Lower leg skin (tissue), 4 donors: ENCODE measurements at places on chromosomes 3 and 15. TPM values are rescaled to one million over a fixed set of nuclear protein-coding genes. Genes with fewer than 3 reads are reported as not detected.
A peak's percentile ranks its signal among the peaks of the same experiment; 100 is the strongest.

DNA sequence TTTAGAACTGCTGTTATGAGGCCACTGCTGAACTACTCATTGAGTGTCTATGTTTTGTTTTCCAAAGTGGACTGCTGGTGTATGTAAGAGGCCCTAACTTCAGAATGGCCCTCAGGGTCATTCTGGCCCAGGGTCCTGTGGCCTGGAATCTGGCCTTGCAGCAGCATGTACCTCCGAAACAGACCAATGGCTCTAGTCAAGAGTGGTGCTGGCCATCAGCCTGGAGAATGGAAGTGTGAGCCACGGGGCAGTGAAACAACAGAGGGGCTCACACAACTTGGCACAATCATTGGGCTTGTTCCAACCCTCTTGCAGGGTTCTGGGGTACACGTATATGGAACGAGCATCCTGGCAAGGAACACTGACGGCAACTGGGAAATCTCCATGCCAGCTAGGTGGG is 40.5 kb downstream of the SCN5A start:
- no peak for DNase-seq

DNA sequence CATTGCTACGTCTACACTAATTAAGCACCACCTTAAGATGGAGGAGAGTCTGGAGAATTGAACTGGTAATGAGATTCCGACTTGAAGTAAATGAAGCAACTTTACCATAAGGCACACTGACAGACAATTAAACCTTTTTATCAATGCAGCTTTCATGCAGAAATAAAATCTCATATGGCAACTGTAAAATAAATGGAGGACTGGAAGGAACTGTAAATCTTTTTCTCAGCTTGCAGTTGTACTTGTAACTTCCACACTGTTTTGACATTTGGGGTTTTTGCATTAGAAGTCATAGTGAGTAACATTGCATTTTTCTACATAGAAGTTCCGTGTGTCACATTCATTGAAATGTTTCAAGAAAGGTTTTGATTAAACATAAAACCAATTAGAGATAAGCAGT is 705.3 kb downstream of the NLGN1 start:
- no peak for DNase-seq

- DNase-seq = peak; percentile 77
Observed at GRCh38 chr15:67018441-67018840, 47.0 kb upstream of the SMAD3 start.

DNA sequence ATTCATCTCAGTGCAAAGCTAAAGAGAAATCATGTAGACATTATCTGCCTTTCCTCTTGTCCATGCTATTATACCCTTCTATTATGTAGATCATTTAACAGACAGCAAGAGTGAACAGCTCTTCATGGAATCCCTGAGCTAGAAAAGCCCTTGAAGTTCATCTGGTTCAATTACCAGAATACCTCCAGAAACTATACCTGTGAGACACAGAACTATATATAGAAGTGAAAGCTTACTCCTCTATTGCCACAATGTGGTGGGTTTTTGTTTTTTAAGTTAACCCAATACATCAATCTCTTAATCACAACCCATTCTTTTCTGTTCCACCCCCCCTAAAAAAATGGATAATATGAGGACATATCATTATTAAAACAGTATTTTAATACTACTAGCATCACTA is 347.7 kb downstream of the PLCL2 start:
- DNase-seq = no peak

DNA sequence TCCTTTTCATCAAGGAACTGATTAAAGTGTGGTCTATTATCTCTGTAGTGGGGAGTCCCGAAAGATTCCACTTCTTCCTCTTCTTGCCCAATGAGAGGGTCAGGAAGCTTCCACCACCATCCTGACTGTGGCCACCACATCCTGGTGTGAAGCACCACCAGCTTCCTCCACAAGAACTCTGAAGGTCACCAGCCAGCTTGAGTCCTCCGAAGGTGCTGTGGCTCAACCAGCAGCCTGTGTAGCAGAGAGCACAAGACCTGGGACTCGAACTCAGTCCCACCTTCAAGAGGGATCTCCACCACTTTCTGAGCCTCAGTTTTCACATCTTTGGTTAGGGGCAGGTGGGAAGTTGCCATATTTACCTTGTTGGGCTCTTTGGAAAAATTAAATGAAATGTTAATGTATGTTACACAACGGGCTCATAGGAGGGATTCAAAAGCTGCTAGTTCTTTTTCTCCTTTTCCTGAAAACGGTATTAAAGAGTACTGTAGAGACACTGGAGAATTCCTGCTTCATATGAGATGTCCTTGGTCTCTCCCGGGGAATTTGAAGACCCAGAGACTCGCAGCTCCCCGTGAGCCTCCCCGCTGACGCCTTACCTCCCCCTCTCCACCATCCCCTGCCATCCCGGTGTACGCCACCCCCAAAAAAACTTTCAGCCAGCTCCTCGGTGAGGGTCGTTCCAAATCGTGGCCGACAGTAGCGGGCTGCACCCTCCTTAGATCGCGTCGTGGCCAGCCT is 816 bp upstream of the ACAN start:
- peak; percentile 48 for DNase-seq

DNA sequence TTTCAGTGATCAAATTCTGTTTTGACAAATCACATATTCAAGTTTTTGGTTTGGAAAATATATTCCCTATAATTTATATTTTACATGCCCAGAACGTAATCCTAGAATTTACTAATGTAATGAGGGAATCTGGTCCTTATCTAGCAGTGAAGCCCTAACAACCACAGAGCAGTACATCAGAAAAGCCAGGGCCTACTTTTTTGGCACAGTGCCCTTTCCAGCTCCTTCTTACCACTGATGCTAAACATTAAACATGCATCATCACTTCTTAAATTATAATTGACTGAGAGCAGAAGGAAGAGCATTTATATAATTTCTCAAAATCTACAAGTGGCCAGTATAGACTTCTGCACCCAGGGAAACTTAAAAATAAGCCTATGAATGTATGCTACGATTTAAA is 66.7 kb downstream of the FBXL22 start:
- no peak for DNase-seq

The CELSR3 gene
- total RNA-seq = 0.81 TPM

DNA sequence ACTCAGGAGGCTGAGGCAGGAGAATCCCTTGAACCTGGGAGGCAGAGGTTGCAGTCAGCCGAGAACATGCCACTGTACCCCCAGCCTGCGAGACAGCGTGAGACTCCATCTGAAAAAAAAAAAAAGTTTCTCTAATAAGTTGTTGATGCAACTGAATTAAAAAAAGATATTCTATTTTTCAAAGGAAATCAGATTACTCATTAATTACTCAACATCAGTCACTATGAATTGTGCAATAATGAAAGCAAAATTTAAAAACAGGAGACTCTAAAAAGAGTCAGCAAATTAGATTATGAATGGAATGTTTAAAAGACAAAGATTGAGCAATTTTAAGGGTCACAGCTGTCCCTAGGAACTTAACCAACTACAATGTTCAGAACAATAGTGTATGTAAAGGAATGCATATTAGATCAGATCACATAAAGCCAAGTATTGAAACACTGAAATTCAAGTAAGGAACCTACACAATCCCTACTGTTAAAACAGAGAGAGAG is 60.2 kb upstream of the SLC4A7 start:
- peak; percentile 79 for DNase-seq

GRCh38 chr15:55917881-55918296 is 75.5 kb downstream of the NEDD4 start:
- no peak for DNase-seq

GRCh38 chr15:39998511-39999077 is 40.4 kb downstream of the SRP14 start:
- DNase-seq = no peak

- DNase-seq = no peak
Observed at GRCh38 chr3:47283193-47283537, 421 bp downstream of the KLHL18 start.

The SPATA12 gene
- not detected for total RNA-seq

DNA sequence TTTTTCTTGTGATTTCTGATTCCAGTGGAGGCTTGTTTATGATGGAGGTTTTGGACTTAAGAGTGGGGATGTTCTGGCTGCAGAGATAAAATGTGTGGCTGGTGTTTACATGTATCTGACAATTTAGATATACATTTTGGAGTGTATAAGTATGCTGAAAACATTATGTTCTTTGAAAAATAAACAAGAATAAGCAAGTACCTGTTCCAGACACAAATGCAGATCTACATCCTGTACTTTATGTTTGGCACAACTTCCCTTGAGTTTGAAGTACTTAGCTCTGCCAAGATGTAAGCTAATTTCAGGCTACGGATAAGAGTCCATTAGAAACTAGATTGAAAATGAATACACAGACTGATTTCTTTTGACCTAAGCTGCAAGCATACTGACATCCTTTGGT is 277.2 kb downstream of the CHST2 start:
- no peak for DNase-seq

- no peak for DNase-seq
Observed at GRCh38 chr3:86416334-86416733, 574.6 kb downstream of the VGLL3 start.

GRCh38 chr15:37792351-37792750 is 142.1 kb upstream of the TMCO5A start:
- DNase-seq = no peak

The CCNL1 gene
- total RNA-seq = 118 TPM

GRCh38 chr3:183517607-183518006 is 37.9 kb downstream of the KLHL6 start:
- no peak for DNase-seq

The RCN2 gene
- total RNA-seq = 21.4 TPM

DNA sequence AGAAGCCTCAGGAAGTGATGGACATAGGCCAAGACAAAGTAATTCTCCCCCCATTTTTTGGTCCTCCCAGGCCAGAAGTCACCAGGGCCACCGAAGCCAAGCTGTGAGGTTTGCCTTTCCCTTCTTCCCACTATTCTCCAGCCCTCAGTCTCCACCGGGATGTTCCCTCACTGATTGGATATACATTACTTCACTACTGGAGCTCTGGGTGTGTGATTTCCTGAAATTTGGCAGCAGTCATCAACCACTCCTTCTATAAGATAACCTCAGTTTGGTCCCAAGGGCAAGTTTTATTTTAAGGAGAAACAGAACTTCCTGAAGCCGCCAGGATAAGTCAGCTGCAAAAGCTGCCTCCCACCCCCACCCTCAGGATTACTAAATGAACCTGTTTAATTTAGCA is 11.3 kb downstream of the SLCO2A1 start:
- no peak for DNase-seq

DNA sequence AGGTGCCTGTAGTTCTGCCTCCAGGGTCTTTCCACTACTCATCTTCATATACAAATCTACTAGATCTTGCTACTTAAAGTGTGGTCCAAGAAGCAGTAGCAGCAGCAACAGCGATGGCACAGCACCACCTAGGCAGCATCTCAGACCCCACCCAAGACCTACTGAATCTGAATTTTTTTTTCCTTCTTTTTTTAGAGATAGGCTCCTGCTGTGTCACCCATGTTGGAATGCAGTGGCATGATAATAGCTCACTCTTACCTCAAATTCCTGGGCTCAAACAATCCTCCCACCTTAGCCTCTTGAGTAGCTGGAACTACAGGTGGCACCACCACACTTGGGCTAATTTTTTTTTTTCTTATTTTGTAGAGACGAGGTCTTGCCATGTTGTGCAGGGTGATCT is 346.7 kb upstream of the TGFBR2 start:
- DNase-seq = no peak

The ATP6V1A gene
- 51.4 TPM for total RNA-seq

GRCh38 chr3:147361454-147362420 is 44.6 kb downstream of the ZIC4 start:
- no peak for DNase-seq

GRCh38 chr15:93703092-93703739 is 528.1 kb upstream of the MCTP2 start:
- no peak for DNase-seq

GRCh38 chr3:10330319-10330718 is 9.4 kb upstream of the SEC13 start:
- DNase-seq = no peak

GRCh38 chr15:39786447-39787056 is 3.9 kb upstream of the FSIP1 start:
- DNase-seq = no peak

GRCh38 chr15:52208306-52208946 is 17.2 kb upstream of the GNB5 start:
- DNase-seq = no peak

GRCh38 chr3:134992180-134992579 is 197.1 kb downstream of the EPHB1 start:
- DNase-seq = no peak

DNA sequence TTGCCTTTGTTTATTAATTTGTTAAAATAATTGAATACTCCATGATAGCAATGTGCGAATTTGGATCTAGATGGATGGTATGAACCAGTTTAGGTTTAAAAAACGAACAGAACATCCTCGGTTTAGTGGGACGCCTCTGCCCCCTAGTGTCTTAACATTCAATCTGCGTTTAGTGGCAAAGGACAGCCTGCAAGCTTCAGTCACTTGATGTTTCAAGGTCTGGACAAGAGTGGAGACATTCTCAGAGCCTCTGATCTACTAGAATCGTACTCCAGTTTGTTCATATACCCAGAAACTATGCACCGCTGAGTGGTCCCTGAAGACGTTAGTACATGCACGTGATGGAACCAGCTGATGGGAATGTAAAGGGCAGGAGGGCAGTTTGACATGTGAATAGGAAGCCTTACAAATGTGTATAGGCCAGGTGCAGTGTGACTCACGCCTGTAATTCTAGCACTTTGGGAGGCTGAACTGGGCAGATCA is 17.8 kb upstream of the ATP13A4 start:
- DNase-seq = peak; percentile 45

The COL6A6 gene
- 0.19 TPM for total RNA-seq

The GADL1 gene
- not detected for total RNA-seq

The GPR62 gene
- total RNA-seq = not detected

DNA sequence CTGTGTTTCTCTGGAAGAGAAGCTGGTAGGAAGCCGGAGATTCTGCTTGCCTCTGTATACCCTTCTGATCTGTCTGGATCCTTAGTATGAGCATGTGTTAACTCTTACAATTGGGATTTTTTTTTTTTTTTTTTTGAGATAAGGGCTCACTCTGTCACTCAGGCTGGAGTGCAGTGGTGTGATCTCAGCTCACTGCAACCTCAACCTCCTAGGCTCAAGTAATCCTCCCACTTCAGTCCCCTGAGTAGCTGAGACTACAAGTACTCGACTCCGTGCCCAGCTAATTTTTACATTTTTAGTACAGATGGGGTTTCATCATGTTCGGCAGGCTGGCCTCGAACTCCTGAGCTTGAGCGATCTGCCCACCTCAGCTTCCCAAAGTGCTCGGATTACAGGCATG is 44.5 kb downstream of the RPN1 start:
- DNase-seq = no peak

- no peak for DNase-seq
Observed at GRCh38 chr3:198043119-198043518, 83.1 kb downstream of the LMLN start.

DNA sequence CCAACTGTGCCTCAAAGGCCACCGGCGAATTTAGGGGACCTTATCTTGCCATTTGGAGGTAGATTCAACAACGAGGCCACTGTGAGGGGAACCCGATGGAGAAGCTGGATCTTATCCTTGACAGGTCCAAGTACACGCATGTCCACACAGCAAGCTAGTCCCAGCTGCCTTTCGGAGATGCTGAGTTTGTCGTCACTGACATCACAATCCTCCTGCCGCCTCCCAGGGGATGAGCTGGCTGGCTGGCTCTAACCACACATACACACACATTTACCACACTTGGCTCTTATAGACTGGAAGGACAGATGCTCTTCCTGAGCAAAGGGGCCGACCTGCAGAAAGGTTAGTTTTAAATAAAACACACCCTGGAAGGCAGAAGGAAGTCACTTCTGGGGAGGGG is 176.3 kb downstream of the STT3B start:
- DNase-seq = no peak
